NCI-H2107 (cell line): ENCODE measurements at places on chromosomes 6 and 20.

GRCh38 chr6:160756021-160756420, 54.0 kb downstream of the PLG start:
- DNase-seq, result no peak

DNA sequence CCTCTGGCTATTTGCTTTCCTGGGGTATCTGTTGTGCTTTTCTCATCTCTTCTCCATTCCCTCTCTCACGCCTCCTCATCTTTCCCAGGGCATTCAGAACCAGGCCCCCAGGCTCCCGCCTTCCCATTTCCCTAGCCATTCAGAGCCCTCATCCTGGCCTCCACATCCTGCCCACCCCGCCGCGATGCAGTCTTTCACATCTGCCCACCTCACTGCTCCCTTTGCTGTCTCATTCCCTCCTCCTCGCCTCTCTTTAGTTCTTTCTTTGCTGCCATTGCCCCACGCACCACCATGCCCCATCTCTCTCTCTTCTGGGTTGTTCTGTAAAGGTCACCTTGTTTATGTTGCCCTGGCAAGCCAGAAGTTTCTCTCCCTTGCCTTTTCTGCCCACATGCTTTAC, 10.6 kb upstream of the AAR2 start:
- no peak for DNase-seq

DNA sequence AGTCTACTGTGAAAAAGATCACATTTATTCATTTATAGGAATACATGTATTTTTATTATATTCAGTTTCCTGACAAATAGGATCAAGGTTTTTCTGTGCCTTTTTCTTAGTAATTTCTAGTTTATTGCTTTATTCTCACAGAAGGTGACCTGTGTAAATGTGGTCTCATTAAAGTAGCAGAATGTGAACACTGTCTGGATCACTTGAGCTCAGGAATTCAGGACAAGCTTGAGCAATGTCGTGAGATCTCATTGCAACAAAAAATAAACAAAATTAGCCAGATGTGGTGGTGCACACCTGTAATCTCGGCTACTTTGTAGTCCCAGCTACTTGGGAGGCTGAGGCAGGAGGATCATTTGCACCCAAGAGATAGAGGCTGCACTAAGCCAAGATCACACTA, 516.7 kb downstream of the CDKAL1 start:
- DNase-seq, result no peak

- DNase-seq, result no peak
Measured at GRCh38 chr20:49635866-49636265, 67.9 kb upstream of the PTGIS start.

DNA sequence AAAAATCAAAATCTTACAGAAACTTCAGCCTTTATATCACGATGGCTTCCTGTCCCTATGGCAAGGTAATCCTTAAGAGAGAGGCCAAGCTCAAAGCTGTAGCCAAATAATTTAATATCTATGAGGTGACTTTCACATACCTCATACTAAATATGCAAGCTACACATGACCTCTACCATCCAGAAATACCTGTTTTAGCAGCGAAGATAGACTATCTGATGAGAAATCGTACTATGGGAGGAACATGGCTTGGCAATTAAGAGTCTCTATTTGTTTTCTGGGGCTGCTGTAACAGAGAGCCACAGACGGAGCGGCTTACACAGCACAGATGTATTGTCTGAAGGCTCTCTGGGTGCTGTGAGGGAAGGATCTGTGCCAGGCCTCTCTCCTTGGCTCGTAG, 31.0 kb upstream of the SALL4 start:
- no peak for DNase-seq

GRCh38 chr6:75196081-75196687, 9.7 kb downstream of the COL12A1 start:
- no peak for DNase-seq

- DNase-seq, result no peak
Measured at GRCh38 chr6:18500921-18501662, 113.9 kb downstream of the RNF144B start.

GRCh38 chr6:27472182-27472616, 706 bp downstream of the ZNF184 start:
- DNase-seq, result no peak

- no peak for DNase-seq
Measured at GRCh38 chr6:21349834-21350233, 243.7 kb upstream of the SOX4 start.

DNA sequence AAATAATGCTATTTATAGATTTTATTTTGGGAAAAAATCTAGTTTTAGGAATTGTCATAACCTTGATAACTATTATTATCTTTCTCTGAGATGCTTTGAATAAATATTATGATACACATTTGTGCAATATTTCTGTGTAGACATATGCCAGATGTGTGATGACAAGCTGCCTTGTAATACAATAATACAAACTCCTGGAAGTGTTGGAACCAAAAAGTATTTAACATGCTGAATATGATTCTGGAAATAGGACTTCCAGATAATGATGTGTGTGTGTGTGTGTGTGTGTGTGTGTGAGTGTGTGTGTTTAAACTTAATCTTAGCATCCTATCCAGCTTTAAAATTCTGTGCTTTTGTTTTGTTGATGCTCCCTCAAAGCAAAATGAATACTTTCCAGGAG, 233.6 kb downstream of the ADGRB3 start:
- DNase-seq, result no peak

- no peak for DNase-seq
Measured at GRCh38 chr20:61761453-61762166, 304.1 kb downstream of the TAF4 start.

- no peak for DNase-seq
Measured at GRCh38 chr6:30700340-30700739, 9.6 kb upstream of the NRM start.

DNA sequence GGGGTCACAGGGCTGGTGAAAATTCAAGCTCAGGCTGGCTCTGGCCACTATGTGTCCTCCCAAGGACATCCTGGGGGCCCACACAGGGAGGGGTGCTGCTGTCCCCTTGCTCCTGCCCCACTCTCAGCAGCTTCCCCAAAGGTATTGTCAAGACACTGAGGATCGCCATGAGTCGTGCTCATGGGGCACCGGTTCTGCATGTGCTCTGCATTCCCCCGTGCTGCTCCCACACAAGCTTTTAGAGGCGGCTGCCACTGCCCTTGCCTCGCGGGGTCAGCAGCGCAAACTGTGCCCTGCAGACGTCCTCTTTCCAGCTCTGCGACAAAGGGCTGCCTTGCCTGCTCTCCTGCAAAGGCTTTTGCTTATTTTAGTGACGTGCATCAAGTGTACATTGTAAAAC, 179.8 kb downstream of the ERMARD start:
- DNase-seq, result no peak

DNA sequence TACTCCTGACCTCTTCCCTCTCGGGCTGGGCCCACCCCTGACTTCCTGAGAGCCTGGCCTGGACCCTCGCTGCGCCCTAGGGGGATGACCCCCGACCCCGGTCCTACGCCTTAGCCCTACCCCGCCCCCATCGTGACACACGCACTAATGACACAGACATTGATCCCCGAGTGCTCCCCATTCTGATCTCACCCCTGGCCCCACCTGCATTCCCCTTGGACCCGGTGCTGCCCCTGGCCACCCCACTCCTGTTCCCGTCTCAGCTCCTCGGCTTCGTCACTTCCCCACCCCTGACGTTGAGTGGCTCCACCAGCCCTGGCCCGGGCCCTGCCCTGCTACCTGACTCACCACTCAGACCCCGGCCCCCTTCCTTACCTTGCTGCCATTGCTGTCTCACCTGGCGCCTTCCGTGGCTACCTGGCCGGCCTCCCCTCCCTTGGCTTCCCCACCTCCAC, 12.1 kb downstream of the RBCK1 start:
- no peak for DNase-seq

DNA sequence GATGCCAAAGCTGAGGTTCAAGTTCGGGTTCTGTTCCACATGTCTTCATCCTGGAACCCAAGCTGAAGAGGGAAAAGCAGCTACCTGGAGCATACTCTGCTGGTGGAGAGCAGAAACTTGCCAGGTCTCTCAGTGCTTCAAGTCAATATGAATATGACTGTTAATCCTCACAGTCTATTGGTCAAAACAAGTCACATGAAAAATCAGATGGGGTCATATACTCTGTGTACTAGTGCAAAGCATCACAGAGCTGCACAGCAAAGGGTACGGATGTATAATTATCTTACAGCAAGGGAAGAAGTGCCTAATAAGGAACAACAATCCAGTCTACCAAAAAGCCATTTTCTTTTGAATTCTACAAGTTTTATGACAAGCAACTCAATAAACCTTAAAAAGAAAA, 11.6 kb downstream of the NCOA7 start:
- DNase-seq, result no peak

DNA sequence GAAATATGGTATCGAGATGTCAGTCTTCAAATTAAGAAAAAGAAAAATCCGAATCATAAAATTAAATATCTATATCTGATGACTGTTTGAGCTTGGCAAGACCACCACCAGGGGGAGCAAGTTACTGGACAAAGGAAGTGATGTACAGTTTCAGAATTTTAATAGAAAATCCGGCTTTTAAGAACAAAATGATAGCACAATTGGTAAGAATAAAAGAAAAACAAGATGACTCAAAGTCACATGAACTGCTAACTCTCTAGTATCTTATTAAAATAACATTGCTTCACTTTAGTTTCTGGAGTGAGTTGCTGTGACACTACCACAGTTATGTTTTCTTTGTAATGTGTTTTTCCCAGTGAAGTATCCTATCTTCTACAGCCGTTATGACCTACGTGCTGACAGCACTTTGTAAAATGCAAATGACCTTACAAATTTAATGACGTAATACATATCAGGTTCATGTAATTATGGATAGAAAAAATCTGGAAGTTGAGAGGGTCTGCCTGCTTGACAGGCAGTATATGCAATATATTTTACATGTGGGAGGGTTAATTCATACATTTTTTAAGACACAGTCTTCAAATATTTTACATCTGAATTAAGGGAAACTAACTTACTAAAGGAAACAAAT, 405.3 kb upstream of the HS3ST5 start:
- DNase-seq, result no peak

- DNase-seq, result no peak
Measured at GRCh38 chr6:146358431-146359046, 185.1 kb upstream of the RAB32 start.
